ENCODE measurements at places on chromosomes 3 and 15. TPM values are rescaled to one million over a fixed set of nuclear protein-coding genes. Genes with fewer than 3 reads are reported as not detected.
A peak's percentile ranks its signal among the peaks of the same experiment; 100 is the strongest.

CLDN18 gene
- not detected for total RNA-seq

GABRR3 gene
- not detected for total RNA-seq

KY gene
- 0.51 TPM for total RNA-seq

DNA sequence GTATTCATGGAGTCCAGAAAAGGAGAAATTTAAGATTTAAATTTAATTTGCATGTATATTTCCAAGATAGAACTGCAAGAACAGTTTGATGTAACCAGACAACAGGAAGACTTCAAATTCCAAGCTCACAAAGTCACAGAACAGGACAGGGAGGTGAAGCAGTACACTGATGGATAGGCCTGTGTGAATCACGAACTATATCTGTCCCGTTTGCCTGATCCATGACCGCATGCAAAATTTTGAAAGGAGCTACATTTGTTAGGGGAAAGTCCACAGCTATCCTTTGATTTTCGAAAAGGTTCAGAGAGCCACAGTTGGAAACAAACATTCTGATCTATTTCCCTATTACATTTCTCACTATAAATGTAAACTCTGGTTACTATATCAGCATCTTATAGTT lies 79.5 kb upstream of the SLC12A8 start:
- no peaks in the 10 kb centered on the region for H3K4me1 ChIP-seq
- no peak for DNase-seq
- peaks cover 15% of the 10 kb centered on the region for H3K36me3 ChIP-seq

- H3K4me1 ChIP-seq: no peaks in the 10 kb centered on the region
- no peaks in the 10 kb centered on the region for H3K27me3 ChIP-seq
- no peak overlapping the region for H3K27ac ChIP-seq
- no peak for DNase-seq
Measured at GRCh38 chr3:134817297-134817696, 22.2 kb downstream of the EPHB1 start.

GRCh38 chr15:62833646-62834045 lies 208.9 kb upstream of the TPM1 start:
- peaks cover 13% of the 10 kb centered on the region for H3K36me3 ChIP-seq
- H3K4me3 ChIP-seq: no peak overlapping the region
- no peaks in the 10 kb centered on the region for H3K4me1 ChIP-seq
- no peaks in the 10 kb centered on the region for H3K27me3 ChIP-seq

DNA sequence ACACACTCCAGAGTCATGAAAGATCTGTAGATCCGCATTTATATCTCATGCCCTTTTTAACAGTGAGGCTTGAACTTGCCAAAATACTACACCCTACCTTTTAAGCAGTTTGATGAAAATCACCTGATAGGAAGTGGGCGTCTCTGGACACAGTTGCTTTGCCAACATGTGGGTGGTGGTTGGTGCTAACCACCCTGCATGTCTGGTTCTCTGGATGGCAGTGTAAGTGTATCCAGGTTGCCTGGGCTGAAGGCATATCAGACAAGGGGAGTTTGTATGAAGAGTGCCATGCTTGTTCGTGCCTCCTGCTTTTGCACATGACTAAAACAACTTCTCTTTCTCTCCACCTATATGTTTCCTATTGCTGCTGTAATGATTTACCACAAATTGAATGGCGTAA lies 159.6 kb downstream of the GHSR start:
- H3K4me3 ChIP-seq: no peak overlapping the region
- no peak overlapping the region for H3K27ac ChIP-seq
- DNase-seq: no peak

DNA sequence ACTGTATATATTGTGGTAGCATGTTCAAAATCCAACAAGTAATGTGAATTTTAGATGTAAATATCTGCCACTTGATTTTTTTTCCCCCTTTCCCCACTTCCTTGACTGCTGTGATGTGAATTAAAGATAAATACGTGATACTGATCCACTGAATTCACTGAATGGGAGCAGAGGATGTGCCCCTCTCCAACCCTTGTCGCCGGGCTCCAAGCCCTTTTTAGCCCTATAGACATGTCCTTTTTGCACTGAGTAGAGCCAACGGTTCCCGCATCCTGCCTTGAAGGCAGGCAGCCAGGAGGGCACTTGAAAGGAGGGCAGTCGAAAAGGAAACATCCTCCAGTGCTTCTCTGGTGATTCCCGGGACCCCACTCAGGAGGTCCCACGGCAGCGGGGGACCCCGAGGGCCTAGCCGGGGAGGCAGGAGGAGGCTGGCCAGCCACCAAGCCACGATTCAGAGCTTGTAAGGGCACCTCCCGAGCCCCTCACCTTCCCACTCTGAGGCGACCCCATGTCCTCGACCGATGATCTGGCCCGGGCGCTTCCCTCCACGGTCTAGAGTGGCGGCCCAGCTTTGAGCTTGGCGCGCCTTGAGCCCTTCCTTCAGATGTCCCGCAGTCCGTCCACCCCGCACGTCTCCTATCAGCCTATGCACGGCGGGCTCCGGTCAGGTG lies 901 bp upstream of the MANF start:
- peaks cover 16% of the 10 kb centered on the region for H3K4me1 ChIP-seq
- H3K27ac ChIP-seq: peak overlapping the region; percentile 82
- no peaks in the 10 kb centered on the region for H3K36me3 ChIP-seq
- peak; percentile 66 for DNase-seq
- H3K4me3 ChIP-seq: peak overlapping the region; percentile 98

GRCh38 chr3:172608575-172608974 lies 85.3 kb upstream of the TNFSF10 start:
- peaks cover 33% of the 10 kb centered on the region for H3K4me1 ChIP-seq
- DNase-seq: no peak
- H3K36me3 ChIP-seq: no peaks in the 10 kb centered on the region
- no peak overlapping the region for H3K4me3 ChIP-seq
- H3K27ac ChIP-seq: no peak overlapping the region

DNA sequence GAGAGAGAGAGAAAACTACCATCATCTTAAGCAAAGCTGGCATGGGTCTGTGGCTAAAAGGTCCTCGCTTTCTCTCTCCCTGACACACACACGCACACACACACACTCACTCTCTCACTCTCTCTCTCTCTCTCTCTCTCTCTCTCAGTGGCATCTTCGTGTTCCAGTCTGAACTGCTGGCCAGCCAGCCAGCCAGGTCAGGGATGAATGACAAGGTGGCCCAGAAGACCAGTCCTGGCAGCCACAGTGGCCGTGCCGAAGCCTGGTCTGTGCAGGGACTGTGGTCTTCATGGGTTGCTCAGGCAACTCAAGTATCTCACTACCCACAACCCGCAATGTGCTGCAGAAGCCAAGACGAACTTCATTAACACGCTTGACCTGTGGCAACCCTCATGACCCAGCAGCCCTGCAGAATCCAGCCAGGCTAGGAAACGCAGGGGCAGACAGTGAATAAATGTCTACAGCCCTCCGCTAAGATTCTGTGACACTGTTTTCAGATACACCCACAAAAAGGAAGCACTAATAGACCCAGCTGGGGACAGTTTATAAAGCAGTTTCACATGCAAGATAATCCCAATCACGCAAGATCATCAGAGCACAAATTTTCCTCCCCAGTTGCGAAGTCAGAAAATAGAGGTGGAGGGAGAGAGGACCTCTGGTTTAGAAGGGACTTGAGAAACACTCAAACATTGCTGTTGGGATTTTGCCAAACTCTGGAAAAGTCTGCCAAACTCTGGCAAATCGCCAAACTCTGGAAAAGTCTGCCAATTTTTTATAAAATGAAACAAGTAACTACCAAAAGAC lies 66.4 kb downstream of the XXYLT1 start:
- no peaks in the 10 kb centered on the region for H3K36me3 ChIP-seq
- peak; percentile 24 for DNase-seq
- H3K4me1 ChIP-seq: peaks cover 44% of the 10 kb centered on the region
- H3K4me3 ChIP-seq: peak overlapping the region; percentile 25
- H3K27me3 ChIP-seq: no peaks in the 10 kb centered on the region
- peak overlapping the region; percentile 68 for H3K27ac ChIP-seq

DNA sequence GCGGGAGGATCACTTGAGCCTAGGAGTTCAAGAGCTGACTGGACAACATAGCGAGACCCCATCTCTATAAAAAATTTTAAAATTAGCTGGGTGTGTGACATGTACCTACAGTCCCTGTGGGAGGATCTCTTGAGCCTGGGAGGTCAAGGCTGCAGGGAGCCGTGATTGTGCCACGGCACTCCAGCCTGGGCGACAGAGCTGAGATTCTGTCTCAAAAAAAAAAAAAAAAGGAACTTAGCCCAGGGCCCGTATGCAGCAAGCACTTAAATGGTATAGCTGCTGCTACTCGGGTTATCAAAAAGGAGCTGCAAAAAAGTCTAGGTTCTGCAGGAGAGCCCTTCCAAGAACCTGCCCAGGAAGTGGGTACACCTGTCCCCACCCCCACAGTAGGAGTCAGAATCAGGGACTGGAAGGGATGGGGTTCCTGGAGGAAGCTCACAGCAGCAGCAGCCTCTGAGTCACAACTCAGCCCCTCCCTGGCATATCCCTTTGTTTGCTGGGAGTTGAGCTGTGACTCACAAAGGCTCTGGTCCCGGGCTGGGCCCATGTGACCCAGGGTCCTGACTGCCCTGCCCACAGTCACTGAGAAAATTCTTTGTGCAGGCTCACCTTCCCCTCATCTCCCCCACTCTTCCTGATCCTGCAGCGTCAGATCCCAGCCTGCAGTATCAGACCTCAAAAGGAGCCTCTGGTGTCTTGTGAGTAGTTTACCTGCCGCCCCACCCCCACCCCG lies at the start of gene SPATA12:
SPATA12 (plus strand) TSS at position 576 of the 733 bp plus-strand sequence. CDS start 13,031 bp downstream, outside the sequence.
- no peaks in the 10 kb centered on the region for H3K27me3 ChIP-seq
- peak within 1 kb of the TSS; percentile 16 for H3K27ac ChIP-seq
- no peaks in the 10 kb centered on the region for H3K36me3 ChIP-seq
- H3K4me3 ChIP-seq: no peak within 1 kb of the TSS

DNA sequence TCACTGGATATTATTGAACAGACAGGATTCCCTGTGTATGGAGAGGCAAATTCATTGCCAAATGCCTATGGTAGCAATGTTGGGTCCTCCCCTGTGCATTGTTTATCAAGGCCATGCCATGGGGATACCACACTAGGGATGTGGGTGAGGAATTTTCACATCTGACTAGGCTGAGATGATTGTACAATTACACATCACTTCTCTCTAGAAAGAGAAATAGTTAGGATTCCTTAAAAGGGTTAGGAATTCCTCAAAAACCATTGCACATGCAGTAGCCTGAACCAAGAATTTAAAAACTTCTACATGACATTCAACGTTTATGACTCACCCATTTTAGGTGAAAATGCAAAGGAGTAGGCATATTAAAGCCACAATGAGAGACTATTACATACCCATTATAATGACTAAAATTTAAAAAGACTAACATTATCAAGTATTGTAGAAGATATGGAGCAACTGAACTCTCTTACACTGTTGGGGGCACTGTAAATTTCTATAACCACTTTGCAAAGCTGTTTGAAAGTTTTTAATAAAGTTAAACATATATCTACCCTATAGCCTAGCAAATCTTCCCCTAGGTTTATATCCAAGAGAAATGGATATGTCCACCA lies 175.9 kb downstream of the THRB start:
- H3K36me3 ChIP-seq: no peaks in the 10 kb centered on the region
- peak overlapping the region; percentile 32 for H3K27ac ChIP-seq
- peak; percentile 65 for DNase-seq
- H3K4me3 ChIP-seq: no peak overlapping the region
- H3K4me1 ChIP-seq: peaks cover 22% of the 10 kb centered on the region
